Iris pigment epithelial cell (primary cell): ENCODE measurements at places on chromosomes 12 and 14.

- DNase-seq: peak; percentile 82
Observed at GRCh38 chr12:913919-914698, 35.4 kb downstream of the RAD52 start.

DNA sequence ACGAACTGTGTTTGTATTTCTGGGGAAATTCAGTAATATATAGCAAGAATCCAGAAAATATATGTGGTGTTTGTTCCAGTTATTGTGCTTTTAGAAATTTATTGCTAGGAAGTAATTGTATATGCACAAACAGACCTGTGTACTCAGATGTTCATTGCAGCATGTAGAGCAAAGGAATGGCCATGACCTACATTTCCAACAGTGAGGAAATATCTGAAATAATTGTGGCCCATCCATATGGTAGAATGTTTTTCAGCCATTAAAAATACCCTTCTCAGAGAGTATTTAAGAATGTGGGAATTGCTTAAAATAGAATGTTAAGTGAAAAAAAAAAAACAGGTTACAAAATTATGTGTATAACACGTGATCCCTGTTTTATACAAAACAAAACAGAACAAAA, 77.3 kb downstream of the TMX1 start:
- DNase-seq: peak; percentile 81

DNA sequence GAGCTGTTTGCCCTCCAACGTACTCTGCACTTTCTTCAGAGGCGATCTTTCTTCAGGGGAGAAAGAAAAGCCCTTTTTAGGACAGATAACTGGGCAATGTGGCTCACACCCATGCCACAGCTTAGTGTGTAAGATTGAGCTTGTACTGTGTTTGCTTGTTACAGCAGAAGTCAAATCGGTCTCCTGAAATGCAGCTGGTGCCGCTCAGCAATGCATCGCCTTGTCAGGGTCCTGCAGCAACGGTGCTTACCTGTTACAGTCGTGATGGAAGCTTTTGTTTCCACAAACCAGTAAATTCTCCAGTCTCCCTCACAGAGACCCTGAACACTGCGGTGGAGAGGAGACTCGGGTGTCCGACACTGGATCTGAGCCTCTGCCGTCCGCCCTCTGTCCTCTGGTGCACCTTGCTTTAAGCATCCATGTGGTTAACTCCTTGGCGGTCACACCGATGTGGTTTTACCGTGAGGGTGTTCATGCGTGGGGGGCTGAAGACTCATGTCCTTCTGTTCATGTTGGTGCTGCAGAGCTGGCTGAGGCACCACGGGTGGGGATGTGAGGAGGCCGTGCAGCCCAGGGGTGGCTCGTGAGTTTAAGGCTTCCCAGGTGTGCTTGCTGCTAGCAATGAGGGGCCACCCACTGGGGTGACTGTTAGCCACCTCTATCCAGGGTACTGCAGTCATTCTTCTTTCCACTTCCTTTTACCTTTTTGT, 47.3 kb downstream of the FBXL14 start:
- no peak for DNase-seq

DNA sequence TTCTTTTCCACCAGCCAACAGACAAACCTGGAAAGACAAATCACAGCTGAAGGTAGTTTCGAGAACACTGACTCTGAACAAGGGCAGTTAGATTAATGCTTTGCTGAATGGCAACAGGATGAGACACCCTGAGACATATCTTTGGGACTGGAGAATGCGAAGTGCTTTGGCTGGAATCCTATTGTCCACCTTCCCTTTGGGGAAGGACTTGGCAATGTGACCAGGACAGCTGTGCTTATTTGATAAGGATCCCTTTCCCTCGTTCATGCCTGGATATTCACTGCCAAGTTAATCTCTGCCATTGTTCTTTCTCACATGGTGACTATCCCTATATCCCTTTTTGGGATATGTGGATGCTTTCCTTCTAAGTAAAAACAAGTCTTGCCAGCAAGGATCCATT, 537.1 kb upstream of the SEL1L start:
- DNase-seq: no peak

GRCh38 chr12:79665212-79665887, 25.4 kb downstream of the PAWR start:
- DNase-seq: no peak

DNA sequence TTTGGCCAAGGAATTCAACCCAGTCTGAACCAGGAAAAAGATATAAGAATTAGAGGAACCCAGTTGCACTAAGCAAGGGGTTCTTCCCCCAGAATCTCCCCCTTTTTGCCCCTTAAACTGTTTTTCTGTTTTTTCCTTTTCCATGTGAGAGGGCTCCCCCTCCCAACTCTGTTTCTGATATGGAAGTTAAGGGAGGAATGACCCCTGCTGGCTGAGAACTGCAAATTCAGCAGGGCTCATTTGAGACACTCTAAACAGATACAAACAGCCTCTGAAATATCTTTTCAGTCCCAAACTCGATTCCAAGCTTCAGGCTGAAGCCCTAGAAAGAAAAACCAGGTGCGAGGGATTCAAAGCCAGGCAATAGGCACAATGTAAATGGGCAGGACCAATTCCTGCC, 132.7 kb downstream of the SLC41A2 start:
- DNase-seq: peak; percentile 14

GRCh38 chr14:54935958-54936357, 33.3 kb upstream of the GCH1 start:
- DNase-seq: peak; percentile 87

DNA sequence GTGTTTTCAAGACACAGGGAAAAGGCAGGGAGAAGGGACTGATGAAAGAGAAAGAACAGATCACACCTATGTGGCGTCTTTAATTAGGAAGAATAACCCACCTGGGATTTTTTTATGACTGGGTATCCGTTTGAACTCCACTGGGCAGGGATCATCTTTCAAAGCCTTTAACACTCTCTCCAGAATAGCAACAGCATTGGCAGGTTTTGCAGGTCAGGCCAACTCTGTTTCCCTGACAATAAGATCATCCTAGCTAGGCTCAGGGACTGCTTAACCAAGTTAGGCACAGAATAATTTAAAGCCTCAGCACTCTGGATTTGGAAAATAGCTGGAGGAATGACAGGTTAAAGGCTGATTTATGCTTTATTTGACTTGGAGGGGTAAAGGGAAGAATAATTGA, 117.6 kb downstream of the SUDS3 start:
- no peak for DNase-seq

GRCh38 chr12:116454950-116455447, 104.2 kb upstream of the MAP1LC3B2 start:
- peak; percentile 94 for DNase-seq

DNA sequence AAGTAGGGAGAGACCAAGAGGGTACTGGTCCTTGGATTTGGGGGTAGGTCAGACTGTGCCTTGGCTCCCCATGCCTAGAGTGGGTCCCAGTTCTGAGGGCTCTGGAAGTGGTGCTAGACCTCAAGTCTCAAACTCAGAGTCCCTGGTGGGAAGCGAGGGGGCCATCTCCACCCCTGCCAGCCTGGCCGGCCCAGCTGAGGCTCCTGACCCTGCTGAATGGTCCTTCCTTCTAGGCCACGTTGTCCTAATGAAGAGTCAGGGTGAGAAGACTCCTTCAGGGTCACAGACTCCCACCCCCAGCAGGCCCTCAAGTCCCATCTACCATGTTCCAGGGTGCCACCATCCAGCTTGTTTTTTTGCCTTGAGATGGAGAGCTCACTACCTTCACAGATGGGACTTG, 12.9 kb downstream of the SERPINA6 start:
- DNase-seq: no peak

DNA sequence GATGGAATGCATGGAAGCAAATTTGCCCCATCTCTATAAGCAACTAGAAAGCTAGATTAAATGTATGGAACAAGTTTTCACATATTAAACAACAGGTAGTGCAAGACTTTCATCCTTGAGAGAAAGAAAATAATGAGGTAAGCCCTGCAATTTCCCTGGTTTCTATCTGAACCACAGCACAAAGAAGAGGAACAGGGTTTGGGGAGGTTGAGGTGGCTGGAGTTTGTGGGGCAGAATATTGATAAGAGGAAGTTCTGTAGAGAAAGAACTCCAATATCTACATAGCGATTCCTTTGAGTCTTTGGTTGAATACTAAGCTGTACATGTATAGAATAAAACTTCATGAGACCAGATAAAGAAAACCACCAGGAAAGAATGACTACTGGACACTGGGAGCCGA, 96.3 kb upstream of the CCND2 start:
- DNase-seq: no peak

DNA sequence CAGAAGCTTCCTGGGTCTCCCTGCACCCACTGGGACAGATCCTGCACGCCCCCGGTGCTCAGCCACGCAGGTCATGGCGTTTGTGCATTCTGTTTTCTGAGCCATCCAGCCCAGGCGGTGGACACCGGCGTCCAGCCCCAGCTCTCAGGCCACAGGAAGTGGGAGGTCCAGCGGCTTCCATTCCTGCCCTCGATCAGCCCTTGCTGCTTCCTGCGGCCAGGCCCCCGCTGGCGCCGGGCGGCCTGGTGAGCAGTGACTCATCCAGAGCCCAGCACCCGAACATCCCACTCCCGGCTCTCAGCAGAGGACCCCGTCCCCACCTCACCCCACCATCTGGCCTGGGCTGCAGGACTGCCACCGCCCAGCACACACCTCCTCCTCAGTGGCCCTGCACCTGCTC, 18.0 kb upstream of the NUDT14 start:
- peak; percentile 71 for DNase-seq

DNA sequence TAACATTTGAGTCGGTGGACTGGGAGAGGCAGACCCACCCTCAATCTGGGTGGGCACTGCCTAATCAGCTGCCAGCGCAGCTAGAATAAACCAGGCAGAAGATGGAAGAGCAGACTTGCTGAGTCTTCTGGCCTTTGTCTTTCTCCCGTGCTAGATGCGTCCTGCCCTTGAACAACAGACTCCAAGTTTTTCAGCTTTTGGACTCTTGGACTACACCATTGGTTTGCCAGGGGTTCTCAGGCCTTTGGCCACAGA, 27.2 kb upstream of the DNM1L start:
- no peak for DNase-seq

DNA sequence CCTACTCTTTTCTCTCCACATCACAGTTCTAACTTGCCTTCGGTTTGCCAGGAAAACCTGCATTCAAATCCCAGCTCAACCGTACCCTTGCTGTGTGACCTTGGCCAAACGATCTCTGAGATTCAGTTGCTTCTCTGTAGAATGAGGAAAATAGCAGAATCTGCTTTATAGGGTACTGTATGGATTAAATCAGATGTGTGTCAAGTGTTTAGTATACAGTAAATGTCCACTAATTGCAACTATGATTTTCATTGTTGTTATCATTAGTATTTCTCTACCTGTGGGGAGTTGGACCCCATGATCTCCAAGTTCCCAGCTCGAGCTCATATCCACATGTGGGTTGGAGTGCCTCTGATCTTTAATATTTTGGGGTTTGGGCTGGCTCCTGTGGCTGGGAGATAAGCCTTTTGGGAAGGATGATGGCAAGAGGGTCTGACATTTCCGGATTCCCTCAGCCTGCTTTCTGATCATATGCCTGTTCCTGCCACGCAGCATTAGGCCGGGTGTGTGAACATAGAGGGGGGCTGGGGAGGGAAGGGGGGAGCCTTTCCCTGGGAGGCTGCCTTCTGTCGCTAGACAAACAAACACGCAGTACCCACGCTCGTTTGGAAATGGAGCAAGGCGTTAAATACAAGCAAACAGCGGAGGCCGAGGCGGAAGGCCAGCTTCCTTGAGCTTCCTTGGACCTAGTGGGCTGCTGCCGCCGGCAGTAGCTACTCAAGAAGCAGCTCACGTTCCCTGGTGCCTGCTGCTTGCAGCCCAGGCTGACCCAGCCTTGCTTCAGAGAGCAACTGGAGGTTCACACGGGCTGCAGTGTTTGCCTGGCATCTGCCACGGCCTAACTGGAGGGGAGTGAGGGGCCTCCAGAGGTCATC, 213.5 kb upstream of the LHX5 start:
- DNase-seq: no peak

DNA sequence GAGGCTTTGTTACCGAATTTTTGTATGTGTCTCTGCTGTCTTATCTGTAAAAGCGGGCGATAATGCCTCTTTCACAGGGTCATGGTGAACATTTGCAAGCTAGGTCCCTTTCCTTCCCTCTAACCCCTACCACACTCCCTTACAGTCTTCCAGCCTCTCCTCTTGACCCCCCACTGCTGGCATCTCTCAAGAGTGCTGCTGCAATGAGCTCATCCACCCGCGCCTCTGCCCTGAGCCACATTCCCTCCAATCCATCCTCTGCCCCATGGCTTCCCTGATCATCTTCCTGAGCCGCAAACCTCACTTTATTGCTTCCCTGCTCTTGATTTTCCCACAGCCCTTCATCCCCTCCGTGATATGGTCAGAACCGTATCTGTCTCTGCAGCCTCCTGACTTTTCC, 343.6 kb downstream of the BCL11B start:
- DNase-seq: no peak

GRCh38 chr14:95664066-95664465, 22.2 kb upstream of the TCL1B start:
- DNase-seq: no peak

DNA sequence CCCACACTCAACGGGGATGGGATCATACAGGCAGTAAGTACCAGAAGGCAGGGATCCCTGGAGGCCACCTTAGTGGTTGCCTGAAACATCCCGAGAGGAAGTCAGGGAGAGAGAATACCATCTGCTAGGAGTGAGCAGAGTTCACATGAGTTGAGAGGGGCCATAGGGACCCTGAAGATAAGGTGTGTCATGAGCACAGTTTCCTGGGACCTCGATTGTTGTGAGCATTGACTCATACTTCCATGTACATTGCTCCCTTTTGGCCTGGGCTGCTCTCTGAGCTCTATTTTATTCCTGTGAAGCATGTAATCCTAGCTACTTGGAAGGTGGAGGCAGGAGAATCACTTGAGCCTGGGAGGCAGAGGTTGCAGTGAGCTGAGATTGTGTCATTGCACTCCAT, 120.5 kb downstream of the TBC1D30 start:
- no peak for DNase-seq

DNA sequence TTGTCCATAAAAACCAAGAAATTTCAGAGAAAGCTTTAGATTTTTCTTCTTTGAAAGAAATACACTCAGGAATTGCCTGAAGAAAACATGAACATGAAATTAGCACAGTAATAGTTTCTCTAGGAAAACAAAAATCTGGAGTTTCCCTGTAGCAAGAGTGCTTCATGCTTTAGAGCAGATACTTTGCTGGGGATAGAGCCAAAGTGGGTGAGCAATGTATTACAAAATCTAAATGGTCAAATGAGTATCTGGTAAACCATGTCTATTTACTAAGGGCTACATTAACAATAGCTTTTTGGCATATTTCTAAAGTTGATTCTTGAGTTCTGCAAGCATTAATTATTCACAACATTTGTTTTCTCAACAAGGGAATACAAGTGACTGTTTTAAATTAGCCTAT, 26.2 kb downstream of the AVPR1A start:
- DNase-seq: peak; percentile 6
